ENCODE measurements at places on chromosomes 1 and 21. TPM values are rescaled to one million over a fixed set of nuclear protein-coding genes. Genes with fewer than 3 reads are reported as not detected.
A peak's percentile ranks its signal among the peaks of the same experiment; 100 is the strongest.

The OXCT2 gene
- 0.22 TPM for total RNA-seq

DNA sequence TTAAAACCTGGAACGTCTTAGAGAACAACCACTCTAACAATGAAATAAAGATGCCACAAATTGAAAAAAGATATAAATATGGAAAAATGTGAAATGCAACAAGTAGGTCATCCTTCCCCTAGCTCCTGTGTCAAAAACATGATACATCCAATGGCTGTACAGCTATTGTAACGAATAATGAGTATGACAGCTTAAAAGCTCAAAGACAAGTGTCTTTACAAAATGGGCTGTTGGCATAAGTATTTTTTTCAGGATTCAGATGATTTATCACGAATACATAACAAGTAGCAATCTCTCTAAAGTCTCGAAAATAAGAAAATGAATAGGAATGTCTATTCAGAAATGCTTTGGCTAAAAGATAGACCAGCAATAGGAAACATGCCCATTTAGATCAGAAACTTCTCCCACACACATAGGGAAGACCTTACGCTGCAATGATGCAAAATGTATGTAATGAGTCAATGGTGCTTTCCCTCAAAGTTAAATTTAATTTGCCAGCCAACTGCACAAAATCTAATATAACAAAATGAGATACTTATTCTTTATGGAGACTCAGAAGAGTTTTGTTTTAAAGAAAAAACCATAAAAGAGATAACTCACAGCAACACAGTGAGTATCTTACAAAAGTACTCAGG, 8.3 kb downstream of the TGFBR3 start:
- no peaks in the 10 kb centered on the region for H3K36me3 ChIP-seq
- H3K4me3 ChIP-seq: no peak overlapping the region
- no peak for DNase-seq

- H3K4me3 ChIP-seq: no peak overlapping the region
- no peaks in the 10 kb centered on the region for H3K36me3 ChIP-seq
- no peak for DNase-seq
These were observed 150.2 kb downstream of the PRDM16 start for GRCh38 chr1:3219005-3219790.

GRCh38 chr1:112957133-112957812, 1.3 kb upstream of the SLC16A1 start:
- peaks cover 43% of the 10 kb centered on the region for H3K4me1 ChIP-seq
- H3K36me3 ChIP-seq: peaks cover 10% of the 10 kb centered on the region
- H3K27me3 ChIP-seq: no peaks in the 10 kb centered on the region
- DNase-seq: no peak
- H3K4me3 ChIP-seq: peak overlapping the region; percentile 89

- H3K4me1 ChIP-seq: peaks cover 19% of the 10 kb centered on the region
- H3K4me3 ChIP-seq: no peak overlapping the region
- no peaks in the 10 kb centered on the region for H3K36me3 ChIP-seq
These were observed 150.1 kb downstream of the CDC7 start for GRCh38 chr1:91650764-91651163.

GRCh38 chr1:110153407-110153950, 3.2 kb downstream of the SLC6A17 start:
- H3K4me1 ChIP-seq: peaks cover 9% of the 10 kb centered on the region
- H3K4me3 ChIP-seq: no peak overlapping the region
- peak overlapping the region; percentile 75 for H3K27ac ChIP-seq

DNA sequence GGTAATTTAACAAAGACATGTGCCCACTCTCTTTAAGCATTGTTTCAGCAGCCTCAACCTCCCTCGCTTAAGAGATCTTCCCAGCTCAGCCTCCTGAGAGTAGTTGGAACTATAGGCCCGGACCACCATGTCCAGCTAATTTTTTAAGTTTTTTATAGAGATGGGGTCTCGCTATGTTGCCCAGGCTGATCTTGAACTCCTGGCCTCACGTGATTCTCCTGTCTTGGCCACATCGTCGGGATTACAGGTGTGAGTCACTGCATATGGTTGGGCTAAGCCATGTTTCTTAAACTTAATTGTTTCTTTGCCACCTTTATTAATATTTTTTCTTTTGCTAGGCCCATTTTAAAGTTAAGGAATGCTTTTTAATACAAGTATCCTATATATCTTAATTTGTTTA, 18.6 kb upstream of the AGPAT3 start:
- H3K27ac ChIP-seq: no peak overlapping the region
- no peaks in the 10 kb centered on the region for H3K27me3 ChIP-seq
- H3K4me1 ChIP-seq: no peaks in the 10 kb centered on the region
- H3K36me3 ChIP-seq: no peaks in the 10 kb centered on the region
- no peak for DNase-seq

GRCh38 chr1:27658951-27659496, 13.0 kb downstream of the IFI6 start:
- no peak for DNase-seq
- H3K4me3 ChIP-seq: peak overlapping the region; percentile 73
- H3K4me1 ChIP-seq: peaks cover 34% of the 10 kb centered on the region
- no peaks in the 10 kb centered on the region for H3K27me3 ChIP-seq
- peak overlapping the region; percentile 83 for H3K27ac ChIP-seq
- H3K36me3 ChIP-seq: no peaks in the 10 kb centered on the region

GRCh38 chr1:58460469-58460868, 86.1 kb downstream of the OMA1 start:
- H3K4me1 ChIP-seq: no peaks in the 10 kb centered on the region
- H3K27ac ChIP-seq: no peak overlapping the region
- no peak overlapping the region for H3K4me3 ChIP-seq

DNA sequence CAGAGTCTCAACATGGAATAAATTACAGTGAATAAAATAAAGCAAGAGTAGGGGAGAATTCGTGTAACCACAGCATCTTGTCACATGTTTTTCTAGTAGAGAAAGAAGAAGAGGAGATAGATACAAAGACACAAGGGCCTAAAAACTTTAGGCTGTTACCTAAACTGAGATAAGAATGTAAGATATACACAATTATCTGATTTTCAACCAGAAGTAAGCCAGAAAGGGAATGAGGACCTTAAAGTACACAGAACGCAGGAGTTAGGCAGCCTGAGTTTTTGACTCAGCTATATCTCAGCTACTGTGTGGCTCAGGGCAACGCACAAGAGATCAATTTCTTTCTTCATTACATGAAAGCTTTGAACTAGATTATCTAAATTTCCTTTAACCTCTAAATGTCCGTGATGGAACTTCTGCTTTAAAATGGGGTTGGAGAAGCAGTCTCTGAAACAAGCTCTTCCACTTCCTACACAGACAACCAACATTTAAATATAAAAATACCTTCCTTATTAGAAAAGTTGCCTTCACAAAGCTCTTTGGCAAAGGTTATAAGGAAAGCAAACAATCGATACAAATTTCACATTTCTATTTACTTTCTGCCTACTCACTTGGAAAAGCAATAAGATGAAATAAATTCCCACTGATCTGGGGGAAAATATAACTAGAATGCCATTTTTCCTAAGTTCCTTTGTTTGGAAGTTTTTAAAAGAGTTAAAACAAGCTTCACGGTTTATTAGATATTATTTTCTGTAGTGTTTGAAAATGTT, 5.2 kb upstream of the RGS13 start:
- H3K27ac ChIP-seq: peak overlapping the region; percentile 89
- no peak for DNase-seq
- H3K4me1 ChIP-seq: peaks cover 66% of the 10 kb centered on the region
- H3K4me3 ChIP-seq: no peak overlapping the region
- H3K27me3 ChIP-seq: no peaks in the 10 kb centered on the region

GRCh38 chr1:113793878-113794834, 18.1 kb downstream of the RSBN1 start:
- H3K4me1 ChIP-seq: peaks cover under 1% of the 10 kb centered on the region
- no peak overlapping the region for H3K4me3 ChIP-seq
- H3K27ac ChIP-seq: no peak overlapping the region
- DNase-seq: no peak

- no peak overlapping the region for H3K4me3 ChIP-seq
- H3K36me3 ChIP-seq: no peaks in the 10 kb centered on the region
- no peak for DNase-seq
- no peak overlapping the region for H3K27ac ChIP-seq
- peaks cover 15% of the 10 kb centered on the region for H3K27me3 ChIP-seq
- peaks cover 11% of the 10 kb centered on the region for H3K4me1 ChIP-seq
These were observed 250.6 kb upstream of the RRP15 start for GRCh38 chr1:218034468-218034867.

- no peak for DNase-seq
- H3K27me3 ChIP-seq: no peaks in the 10 kb centered on the region
- H3K27ac ChIP-seq: no peak overlapping the region
- peaks cover 6% of the 10 kb centered on the region for H3K36me3 ChIP-seq
- H3K4me3 ChIP-seq: no peak overlapping the region
- H3K4me1 ChIP-seq: no peaks in the 10 kb centered on the region
These were observed 23.6 kb downstream of the SLC37A1 start for GRCh38 chr21:42537106-42537742.

The TFF2 gene
- total RNA-seq: not detected

The PTPN14 gene
- total RNA-seq: 74.9 TPM

The SYPL2 gene
- total RNA-seq: 0.14 TPM

The HSD11B1 gene
- not detected for total RNA-seq

DNA sequence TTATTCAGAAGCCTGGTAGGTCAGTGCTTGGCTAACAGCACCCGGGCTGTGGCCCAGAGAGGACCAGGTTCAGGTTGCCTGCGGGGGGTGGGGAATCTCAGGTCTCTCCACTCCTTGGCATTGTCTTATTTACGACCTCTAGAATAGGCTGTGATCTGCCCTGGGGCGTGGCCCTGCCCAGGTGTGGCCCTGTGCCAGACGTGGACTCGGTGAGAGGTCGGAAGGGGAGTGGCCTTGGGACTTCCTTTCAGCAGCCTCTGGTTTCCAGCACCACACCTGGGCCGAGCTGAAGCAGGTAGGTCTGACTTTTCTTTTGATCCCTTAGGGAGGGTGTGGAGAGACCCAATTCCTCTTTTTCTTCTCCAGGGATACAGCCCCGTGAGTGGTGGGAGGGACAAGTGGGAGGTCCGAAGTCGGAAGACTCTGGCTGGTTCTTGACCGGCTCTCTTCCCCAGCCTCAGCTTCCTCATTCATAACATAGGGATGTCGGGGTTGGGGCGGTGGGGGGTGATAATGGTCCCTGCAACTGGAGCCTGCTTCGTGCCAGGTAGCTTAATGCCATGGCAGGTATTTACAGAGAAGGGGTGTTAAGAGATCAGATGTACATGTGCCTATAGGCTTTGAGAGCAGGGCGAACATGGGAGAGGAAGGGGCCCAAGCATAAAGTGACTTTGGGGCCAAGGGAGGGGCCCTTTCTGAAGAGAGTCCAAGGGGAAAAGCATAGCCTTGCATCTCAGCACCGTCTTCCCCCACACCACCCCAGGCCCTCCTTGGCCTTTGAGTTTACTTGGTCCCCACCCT, 16.5 kb downstream of the ACOT11 start:
- no peak overlapping the region for H3K27ac ChIP-seq
- H3K36me3 ChIP-seq: no peaks in the 10 kb centered on the region
- no peaks in the 10 kb centered on the region for H3K27me3 ChIP-seq
- DNase-seq: no peak
- peaks cover 9% of the 10 kb centered on the region for H3K4me1 ChIP-seq

GRCh38 chr21:45818904-45819285, 162.7 kb upstream of the COL6A1 start:
- H3K27ac ChIP-seq: no peak overlapping the region
- H3K4me3 ChIP-seq: no peak overlapping the region
- no peaks in the 10 kb centered on the region for H3K36me3 ChIP-seq
- no peak for DNase-seq
- peaks cover 3% of the 10 kb centered on the region for H3K27me3 ChIP-seq
- peaks cover 14% of the 10 kb centered on the region for H3K4me1 ChIP-seq

DNA sequence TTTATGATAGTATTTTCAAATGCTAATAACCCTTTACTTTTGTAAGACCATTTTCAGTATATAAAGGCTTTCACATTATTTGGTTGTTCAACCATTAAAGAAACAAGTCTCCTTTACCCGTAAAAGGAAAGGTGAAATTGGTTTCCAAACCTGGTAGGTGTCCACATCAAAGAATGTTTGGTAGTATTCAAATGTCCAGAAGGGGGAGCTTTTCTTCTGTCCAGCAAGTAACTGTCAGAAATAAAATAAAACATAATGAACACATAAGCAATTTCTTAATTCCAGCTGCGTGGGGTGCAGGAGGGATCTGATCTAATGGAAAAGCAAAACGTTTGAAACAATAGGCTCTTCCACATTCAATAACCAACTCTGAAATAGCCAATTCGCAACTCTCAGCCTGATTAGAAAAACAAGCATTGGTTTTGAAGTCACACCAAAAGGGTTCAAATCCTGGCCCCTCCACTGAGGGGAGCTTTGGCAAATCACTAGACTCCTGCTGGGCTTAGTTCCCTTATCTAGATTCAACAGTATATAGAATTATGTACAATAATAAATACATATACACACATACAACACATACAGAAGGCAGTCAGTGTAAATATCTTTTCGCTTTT, 11.0 kb downstream of the YIPF1 start:
- H3K27me3 ChIP-seq: no peaks in the 10 kb centered on the region
- no peak overlapping the region for H3K27ac ChIP-seq
- no peaks in the 10 kb centered on the region for H3K4me1 ChIP-seq

- H3K4me1 ChIP-seq: peaks cover 1% of the 10 kb centered on the region
- H3K27me3 ChIP-seq: no peaks in the 10 kb centered on the region
- DNase-seq: no peak
These were observed 15.1 kb downstream of the ELK4 start for GRCh38 chr1:205616563-205617293.
